Anterior cingulate cortex (tissue), 58 donors: ENCODE measurements at places on chromosomes 11 and 22.
A peak's percentile ranks its signal among the peaks of the same experiment; 100 is the strongest.

DNA sequence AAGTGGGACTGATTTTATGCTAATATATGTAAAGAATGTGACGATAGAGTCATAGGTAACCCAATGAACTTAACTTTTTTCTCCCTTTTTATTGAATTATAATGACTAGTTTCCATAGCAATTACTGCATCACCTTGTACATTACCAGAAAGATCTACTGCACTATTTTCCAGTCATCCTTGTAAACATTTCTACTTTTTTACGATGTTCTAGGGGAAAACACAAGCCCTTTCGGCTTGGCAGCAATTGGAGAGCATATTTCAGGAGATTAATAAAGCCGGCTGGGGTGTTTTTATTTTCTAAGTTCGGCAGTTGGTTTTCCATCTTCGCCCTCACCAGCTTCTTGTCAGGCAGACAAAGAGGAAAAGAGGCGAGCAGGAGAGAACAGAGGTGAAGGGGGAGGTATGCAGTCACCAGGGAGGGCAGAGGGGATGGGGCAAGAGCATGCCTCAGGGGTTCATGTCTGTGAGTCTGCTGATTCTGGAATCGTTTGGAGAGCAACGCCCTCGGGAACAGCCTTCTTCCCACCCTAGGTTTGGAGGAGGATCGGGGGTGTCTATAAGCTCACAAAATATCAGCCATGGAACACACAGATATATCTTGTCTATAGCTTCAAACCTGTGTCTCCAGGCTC lies 476.4 kb downstream of the MIAT start:
- no peak for DNase-seq

- no peak for DNase-seq
Measured at GRCh38 chr11:119099711-119100110, 1.9 kb downstream of the DPAGT1 start.

- DNase-seq, result no peak
Measured at GRCh38 chr11:115984228-115984627, 480.0 kb upstream of the CADM1 start.

DNA sequence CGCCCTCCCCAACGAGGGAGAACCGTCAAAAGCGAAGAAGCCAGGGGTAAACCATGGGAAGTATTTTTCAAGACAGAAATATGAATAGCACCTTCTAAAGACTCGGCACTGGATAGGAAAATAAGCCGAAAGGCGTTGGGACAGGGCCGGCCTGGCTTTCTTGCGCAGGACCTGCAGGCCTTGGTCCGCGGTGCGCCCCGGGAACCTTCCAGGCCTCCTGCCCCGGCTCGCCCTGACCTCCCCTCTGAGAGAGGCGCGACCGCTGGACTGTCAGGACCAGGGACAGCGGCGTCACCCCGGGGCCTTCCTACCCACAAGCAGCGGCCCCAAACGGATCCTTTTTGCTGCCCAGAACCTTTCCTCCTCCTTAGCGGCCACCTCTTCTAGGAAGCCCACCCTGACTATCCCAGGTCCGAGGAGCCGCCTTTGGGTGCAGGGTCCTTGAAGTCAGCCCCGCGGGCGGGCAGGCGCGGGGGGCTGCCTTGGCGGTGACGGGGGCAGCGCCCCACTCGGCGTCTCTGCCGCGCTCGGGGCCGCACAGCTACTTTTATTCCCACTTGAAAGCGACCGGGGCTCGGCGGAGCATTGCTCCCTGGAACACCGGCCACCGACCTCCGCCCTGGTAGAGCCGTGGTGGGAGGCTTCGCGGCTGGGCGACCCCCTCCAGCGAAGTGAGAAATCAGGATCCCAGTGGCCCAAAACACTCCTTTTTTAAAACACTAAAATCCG lies 650 bp upstream of the MAPK11 start:
- no peak for DNase-seq

DNA sequence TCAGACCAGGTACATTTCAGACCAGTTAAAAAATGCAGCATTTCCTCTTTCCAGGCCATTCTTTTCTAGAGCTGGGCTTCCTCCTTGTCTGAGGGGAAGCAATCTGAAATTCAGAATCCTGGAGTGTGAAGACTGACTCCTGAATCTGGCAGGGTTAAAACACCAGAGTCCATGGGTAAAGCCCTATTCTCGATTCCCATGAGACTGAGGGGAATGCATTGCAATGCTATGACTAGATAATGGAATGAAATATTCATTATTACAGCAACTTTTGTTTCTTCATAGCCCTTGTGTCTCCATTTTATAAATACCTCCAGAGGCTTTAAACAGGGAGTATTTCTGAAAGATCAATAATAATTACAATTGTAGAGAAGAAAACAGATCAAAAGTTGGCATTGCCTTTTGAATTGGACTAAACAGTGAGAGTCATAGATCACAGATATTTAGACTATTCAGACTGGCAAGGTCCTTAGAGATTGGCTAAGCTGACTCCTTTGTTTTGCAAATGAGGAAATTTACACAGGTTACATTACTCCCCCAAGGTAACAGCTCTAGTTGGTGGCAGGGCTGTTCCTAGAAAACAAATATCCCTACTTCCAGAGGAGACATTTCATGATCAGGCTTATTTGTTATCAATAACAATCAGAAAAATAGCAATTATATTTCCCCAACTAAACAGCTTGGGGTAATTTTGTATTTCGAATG lies 632.6 kb upstream of the KIRREL3 start:
- no peak for DNase-seq

- no peak for DNase-seq
Measured at GRCh38 chr11:47414685-47415070, 6.3 kb downstream of the SLC39A13 start.

- no peak for DNase-seq
Measured at GRCh38 chr11:111976767-111977145, 39.6 kb downstream of the DIXDC1 start.

DNA sequence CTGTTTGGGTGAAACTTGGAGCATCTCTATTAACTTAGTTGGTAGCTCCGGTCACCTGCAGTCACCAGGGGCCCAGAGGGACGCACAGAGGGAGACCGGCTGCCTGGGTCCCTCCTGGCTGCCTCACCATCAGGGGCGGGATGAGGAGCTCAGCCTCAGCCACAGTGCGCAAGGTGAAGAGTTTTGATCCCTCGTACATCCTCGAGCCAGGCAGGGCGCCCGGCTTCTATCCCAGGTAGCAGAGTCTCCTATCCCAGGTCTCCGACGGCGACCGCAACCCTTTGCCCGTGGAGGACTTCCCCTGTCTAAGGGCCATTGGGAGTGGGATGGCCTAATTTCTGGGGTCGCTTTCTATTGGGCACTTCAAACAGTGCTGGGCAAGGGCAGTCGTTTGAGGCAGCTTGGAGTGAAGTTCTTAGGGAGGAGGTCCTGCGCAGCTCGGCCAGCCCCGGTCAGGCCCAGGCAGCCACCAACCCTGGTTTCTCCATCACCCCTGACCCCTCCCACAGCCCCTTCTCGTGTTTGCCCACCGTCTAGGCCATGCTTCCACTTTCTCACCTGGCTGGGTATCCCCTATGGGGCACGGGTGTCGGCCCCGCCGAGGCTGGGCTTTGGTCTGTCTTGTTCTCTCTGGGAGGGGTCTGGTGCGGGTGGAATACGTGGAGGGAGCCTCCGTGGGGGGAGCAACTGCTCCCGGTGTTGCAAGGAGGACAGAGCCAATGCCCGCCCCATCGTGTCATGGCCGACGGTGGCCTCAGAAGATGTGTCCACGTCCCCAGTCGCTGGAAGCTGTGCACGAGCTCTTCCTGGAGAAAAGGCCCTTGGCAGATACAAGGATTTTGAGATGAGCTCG lies 3.6 kb upstream of the MRGPRG start:
- no peak for DNase-seq

GRCh38 chr22:35913925-35914324 lies 114.7 kb downstream of the RBFOX2 start:
- DNase-seq, result no peak

- peak; percentile 47 for DNase-seq
Measured at GRCh38 chr11:2693271-2694261, 6.2 kb downstream of the KCNQ1OT1 start.

- no peak for DNase-seq
Measured at GRCh38 chr11:125626288-125626950, 1.5 kb downstream of the CHEK1 start.

- no peak for DNase-seq
Measured at GRCh38 chr22:45881524-45881875, 95.5 kb downstream of the WNT7B start.

DNA sequence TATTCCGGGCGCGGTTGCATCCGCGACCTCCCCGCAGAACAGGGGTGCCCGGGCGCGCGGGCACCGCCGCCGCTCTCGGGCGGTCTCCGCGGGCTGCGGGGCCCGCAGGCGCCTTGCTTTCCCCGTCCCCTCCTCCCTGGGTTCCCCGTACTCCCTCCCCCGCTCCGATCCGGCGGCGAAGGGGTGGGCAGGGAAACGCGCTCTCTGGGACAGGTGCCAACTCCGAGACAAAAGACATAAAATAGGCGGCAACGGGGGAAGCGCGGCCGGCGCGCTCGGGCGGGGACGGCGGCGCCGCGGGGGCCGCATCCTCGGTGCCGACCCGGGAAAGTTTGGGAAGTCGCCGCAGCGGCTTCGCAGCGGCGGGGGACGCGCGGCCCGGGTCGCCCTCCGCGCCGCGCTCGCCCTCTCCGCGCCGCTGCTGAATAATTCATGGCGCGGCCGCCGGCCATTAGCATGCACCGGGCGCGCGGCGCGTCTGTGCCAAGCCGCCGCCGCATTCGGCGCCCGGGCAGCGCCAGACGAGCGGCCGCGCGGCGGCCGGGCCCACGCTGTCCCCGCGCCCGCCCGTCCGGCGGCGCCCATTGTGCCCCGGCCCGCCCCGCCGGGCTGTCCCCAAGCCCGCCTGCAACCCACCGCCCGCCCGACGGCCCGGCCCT lies 78.7 kb upstream of the PPARA start:
- DNase-seq, result peak; percentile 87

DNA sequence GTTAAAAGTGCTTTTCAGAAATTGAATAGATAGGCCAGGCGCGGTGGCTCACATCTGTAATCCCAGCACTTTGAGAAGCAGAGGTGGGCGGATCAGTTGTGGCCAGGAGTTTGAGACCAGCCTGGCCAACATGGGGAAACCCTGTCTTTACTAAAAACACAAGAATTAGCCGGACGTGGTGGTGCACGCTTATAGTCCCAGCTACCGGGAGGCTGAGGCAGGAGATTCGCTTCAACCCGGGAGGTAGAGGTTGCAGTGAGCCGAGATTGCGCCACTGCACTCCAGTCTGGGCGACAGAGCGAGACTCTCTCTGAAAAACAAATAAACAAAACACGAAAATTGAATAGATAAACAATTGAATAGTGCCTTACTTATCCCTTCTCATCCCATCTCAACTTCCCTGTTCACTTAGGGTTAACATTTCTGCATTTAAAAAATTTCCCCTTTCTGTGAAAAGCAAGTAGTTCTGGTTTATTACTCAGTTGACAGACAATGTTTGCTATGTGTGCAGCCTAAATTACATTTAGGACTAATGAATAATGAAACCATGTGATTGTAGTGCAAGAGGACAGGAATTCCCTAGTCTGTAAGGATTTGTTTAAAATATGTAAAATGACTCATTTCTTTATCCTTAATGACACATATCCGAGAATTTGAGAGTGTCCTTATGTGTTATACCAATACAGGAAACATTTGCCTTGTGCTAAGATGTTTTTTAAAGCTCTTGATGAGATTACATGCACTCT lies 6.0 kb downstream of the RNF169 start:
- no peak for DNase-seq

DNA sequence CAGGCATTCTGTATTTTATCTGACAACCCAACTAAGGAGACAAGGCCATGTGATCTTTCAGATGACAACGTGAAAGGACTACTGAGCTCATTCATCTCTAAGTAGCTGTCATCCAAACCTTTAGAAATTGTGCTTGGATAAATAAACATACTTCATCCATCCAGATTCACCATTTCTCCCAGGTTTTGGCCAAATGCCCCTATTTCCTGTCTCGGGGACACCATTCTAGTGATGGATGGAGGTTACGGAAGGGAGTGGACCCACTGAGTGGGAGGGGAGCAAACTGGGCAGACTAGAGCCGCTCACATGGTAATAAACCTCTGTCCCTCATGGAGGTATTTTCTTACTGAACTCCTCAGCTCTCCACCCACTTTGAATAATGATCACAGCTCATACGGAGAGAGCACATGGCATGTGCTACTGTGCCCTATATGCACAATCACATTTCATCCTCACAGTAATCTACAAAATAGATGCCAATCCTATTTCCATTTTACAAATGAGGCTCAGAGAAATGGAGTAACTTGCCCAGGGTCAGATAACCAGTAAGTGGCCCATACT lies 114.4 kb downstream of the SLC1A2 start:
- DNase-seq, result no peak

DNA sequence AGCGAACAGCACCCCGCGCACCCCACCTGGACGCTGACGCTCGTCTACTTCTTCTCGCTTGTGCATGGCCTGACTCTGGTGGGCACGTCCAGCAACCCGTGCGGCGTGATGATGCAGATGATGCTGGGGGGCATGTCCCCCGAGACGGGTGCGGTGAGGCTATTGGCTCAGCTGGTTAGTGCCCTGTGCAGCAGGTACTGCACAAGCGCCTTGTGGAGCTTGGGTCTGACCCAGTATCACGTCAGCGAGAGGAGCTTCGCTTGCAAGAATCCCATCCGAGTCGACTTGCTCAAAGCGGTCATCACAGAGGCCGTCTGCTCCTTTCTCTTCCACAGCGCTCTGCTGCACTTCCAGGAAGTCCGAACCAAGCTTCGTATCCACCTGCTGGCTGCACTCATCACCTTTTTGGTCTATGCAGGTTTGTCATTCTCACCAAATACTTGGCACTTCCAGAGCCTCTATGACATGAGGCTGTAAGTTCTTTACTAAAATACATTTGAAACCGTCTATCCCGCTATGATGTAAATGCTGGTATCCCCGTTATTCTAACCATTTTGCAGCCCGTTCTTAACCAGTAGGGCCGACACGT lies 535 bp downstream of the AQP11 start:
- peak; percentile 71 for DNase-seq

- no peak for DNase-seq
Measured at GRCh38 chr11:35305670-35306382, 113.5 kb downstream of the SLC1A2 start.

GRCh38 chr22:37462436-37462835 lies 23.7 kb downstream of the MFNG start:
- no peak for DNase-seq

- no peak for DNase-seq
Measured at GRCh38 chr11:19199048-19199447, 2.7 kb downstream of the CSRP3 start.

DNA sequence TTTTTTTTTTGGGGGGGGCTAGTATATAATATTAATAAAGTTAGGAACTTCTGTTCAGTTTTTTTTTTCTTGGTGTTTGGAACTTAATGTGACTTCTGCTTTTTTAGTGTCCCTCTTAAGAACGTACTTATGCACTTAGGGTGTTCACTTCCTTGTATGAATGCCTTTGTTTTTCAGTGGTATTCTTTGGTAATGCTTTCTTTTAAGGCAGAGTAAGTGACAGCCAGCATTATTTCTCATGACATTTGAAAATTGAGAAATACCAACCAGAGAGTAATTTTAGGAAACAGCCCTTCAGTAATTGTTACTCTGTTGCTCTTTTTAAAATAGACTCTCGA lies 2.4 kb downstream of the GRK3 start:
- no peak for DNase-seq

- no peak for DNase-seq
Measured at GRCh38 chr11:3962406-3962840, 107.0 kb downstream of the STIM1 start.

- no peak for DNase-seq
Measured at GRCh38 chr11:73152086-73152853, 10.2 kb upstream of the FCHSD2 start.
